Activated naive CD8-positive, alpha-beta T cell treated with anti-CD3 and anti-CD28 coated beads for 36 hours (primary cell): ENCODE measurements at places on chromosomes 2 and 18. TPM values are rescaled to one million over a fixed set of nuclear protein-coding genes. Genes with fewer than 3 reads are reported as not detected.

- DNase-seq = peak; percentile 44
Observed at GRCh38 chr2:234490271-234491091, 6.4 kb downstream of the ARL4C start.

DNA sequence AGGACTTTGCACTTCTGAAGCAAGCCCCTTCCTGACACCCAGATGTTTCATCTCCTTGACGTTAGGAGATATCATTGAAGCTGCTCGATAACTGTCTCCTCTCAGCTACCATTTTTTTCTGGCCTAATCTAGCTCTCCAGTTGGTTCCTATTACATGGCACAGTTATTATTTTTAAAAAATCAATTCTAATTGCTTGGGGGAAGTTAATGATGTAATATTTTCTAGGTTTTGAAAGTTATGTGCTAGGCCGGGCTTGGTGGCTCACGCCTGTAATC is 22.5 kb upstream of the RAB31 start:
- no peak for DNase-seq

Gene CRYBA2
- not detected for total RNA-seq

GRCh38 chr18:59940068-59940467 is 40.3 kb downstream of the PMAIP1 start:
- DNase-seq = no peak

GRCh38 chr2:20578895-20579825 is 71.7 kb downstream of the HS1BP3 start:
- no peak for DNase-seq

Gene SLC9A2
- not detected for total RNA-seq

- DNase-seq = no peak
Observed at GRCh38 chr2:32614084-32614483, 13.8 kb upstream of the TTC27 start.

Gene LRRTM1
- total RNA-seq = not detected

GRCh38 chr2:34012715-34013302 is 413.7 kb upstream of the FAM98A start:
- peak; percentile 5 for DNase-seq

Gene ZFAND2B
- total RNA-seq = 27.2 TPM

DNA sequence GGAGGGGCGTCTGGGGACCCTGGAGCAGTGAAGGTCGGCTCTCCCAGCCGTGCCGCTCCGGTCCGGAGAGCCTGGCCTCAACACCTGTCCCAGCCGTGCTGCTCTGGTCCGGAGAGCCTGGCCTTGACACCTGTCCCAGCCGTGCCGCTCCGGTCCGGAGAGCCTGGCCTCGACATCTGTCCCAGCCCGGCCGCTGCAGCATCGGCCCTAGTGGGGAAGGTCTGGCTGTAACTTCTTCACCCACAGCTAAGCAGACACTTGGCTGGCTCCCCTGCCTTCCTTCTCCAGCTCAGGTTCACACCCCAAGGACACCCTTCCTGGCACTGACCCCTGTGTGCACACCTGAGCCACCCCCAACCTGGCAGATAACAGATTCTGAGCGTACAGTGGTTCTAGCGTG is 4.6 kb downstream of the KCNG2 start:
- no peak for DNase-seq

Gene STAMBP
- 76.4 TPM for total RNA-seq

DNA sequence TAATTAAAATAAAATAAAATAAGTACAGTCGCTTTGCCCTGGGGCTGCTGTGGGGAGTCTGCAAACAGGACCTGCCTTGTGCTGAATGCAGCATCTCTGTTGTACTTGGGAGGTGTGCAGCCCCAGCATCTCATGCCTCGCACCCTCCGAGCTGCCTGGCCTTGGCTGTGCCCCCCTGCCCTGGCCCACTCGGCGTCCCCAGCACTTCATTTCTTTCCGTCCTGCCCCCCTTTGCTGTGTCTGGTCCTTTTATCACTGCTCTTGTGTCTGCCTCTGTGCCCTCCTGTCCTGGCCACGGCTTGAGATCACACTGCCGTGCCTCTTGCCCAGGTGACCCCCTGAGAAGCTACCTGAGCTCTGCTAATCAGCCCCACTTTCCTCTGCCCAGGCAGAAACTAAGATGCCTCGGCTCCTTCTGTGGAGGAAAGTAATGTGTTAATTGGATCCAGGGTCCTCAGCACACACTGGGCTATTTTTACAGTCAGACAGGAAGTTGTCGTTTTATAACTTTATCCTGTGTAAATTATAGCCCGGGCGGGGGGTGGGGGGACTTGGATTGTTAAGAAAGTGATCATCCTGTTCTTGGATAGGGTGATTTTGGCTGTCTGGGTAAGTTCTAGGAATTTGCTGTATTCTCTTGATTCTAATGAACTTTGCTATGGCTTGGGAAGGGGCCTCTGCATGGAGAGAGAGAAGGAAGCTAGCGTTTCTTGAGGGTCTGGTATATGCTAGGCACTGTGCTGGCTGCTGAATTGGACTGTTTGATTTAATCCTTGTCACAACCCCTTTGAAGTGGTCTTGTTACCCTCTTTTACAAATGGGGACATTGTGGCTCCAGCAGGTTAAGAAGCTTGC is 69.4 kb downstream of the AGAP1 start:
- no peak for DNase-seq

DNA sequence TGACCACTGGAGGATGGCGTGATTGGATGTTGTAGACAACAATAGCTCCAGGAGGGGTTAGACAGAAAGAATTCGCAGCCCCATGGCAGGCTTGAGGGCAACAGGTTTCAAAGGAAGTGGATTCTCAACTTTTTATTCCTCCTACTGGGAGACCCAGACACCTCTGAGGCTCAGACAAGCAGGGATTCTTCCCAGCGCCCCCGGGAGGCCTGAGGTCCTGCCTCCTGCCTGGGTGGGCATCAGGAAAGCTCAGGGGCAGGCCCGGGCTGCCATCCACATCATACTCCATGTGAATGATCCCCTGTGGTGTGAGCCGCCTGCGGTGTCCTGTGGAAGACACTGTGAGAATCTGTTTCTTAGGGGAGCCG is 203.5 kb downstream of the CYP26B1 start:
- no peak for DNase-seq

Gene ALKAL2
- total RNA-seq = not detected

Gene ASPRV1
- total RNA-seq = 0.54 TPM

DNA sequence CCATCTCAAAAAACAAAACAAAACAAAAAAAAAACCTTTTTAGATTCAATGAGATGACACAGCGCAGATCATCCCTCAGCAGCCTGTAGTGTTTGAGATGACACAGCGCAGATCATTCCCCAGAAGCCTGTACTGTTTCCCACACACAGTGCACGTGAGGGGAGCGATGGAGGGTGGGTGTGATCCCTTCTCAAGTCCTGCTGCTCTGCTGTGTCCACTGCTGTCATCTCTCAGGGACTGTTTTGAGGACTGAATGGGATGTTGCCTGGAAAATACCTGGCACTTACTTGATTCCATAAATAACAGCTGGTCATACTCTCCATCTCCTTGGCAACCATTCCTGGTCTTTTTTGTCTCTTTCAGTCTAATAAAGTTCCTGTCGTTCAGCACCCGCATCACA is 25.7 kb downstream of the TGOLN2 start:
- no peak for DNase-seq

GRCh38 chr2:28768952-28769351 is 17.3 kb downstream of the PPP1CB start:
- DNase-seq = no peak

DNA sequence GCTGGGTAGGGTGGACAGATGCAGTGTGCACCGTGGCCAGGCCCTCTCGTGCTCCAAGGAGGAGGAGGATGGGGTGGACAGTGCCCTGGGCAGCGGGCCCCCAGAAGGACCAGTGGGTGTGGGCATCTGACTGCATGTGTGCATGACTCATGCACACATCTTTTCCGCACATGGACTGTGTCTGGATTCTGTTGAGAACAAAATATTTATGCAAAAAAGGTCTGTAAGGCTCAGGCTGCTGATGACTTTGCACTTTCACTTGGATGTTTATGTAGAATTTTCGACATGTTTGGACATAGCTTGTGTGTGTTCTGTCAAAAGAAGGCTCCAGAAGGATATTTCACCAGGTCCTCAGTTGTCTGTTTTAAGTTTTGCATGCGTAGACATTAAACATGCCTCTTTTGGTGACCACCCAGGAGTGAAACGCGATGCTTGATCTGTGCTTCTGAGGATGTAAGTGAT is 45.6 kb downstream of the MTCL1 start:
- DNase-seq = no peak

Gene RAB6C
- total RNA-seq = not detected

- no peak for DNase-seq
Observed at GRCh38 chr2:151826737-151827157, 1.5 kb downstream of the ARL5A start.

Gene LAPTM4A
- total RNA-seq = 20.5 TPM

DNA sequence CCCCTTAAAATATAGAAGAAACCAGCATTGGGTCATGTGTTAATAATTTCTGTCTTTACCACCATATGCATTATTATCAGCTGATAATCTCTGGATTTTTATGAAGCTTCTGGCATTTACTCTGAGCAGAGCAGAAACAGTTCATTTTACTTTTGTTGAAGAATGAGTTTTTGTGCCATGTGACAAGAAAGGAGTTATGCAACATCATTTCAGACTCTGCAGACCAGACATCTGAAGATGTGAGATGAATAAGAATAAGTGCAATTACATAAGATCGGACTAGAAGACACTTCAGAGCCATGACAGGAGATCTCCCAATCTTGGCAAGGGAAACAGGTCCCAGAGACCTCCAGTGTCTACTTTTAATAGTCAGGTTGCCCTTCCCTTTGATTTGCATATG is 869.4 kb upstream of the VRK2 start:
- no peak for DNase-seq

GRCh38 chr2:43139501-43139900 is 86.9 kb downstream of the ZFP36L2 start:
- DNase-seq = no peak

DNA sequence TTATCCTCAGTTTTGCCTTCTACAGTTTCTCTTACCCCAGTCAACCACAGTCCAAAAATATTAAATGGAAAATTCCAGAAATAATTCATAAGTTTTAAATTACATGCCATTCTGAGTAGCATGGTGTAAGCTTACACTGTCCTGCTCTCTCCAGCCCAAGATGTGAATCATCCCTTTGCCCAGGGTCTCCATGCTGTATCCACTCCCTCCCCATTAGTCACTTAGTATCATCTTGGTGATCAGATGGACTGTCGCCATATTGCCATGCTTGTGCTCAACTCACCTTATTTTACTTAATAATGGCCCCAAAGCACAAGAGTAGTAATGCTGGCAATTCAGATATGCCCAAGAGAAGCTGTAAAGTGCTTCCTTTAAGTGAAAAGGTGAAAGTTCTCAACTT is 18.5 kb upstream of the CCNT2 start:
- DNase-seq = no peak

GRCh38 chr2:201006704-201007103 is 43.2 kb upstream of the ORC2 start:
- no peak for DNase-seq

- no peak for DNase-seq
Observed at GRCh38 chr18:64180171-64180570, 31.3 kb upstream of the LINC00305 start.

DNA sequence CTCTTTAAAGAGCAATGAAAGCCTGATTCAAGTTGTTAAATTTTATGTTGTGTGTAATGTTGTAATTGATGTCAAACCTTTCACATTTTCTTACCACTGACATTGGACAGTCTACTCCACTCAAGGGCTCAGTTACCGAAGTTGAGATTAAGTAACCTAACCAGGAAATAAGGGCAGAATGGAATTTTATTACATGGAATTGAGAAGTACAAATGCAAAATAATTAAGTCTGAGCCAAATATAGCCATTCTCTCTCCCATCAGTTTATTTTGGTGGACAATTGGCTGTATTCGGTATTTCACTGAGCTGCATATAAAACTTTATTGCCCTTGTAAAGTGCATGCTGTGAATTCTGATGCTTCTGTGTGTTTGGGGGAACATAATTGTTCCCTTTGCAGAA is 231.5 kb downstream of the TTC32 start:
- DNase-seq = no peak

- DNase-seq = no peak
Observed at GRCh38 chr2:72923833-72924352, 6.6 kb downstream of the EMX1 start.

- DNase-seq = no peak
Observed at GRCh38 chr2:232871418-232871834, 1.4 kb downstream of the SNORC start.

DNA sequence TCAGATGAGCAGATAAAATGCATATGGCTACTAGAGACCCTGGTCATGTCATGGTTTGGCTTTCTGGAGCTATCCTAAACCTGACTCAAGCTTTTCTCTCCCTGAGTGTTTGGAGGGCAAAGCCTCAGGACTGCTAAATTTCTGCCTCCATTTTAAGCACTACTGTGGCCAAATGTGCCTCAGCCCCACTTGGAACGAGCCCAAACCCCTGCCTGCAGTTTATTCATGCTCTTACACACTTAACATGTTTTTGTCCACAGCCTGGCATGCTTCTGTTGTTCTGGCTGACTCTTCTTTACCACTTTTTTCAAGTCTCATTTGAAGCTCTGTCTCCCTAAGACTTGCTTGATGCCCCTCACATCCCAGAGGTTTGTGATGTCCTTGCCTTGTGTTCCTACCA is 24.7 kb downstream of the MGAT5 start:
- no peak for DNase-seq

GRCh38 chr2:861655-862354 is 88.8 kb upstream of the SNTG2 start:
- DNase-seq = no peak

Gene FEV
- total RNA-seq = not detected
